ENCODE measurements at places on chromosomes 5 and 9.
A peak's percentile ranks its signal among the peaks of the same experiment; 100 is the strongest.

GRCh38 chr5:106780355-106780754, 890.4 kb downstream of the EFNA5 start:
- DNase-seq: no peak

- no peak for DNase-seq
Measured at GRCh38 chr9:79155308-79155707, 416.5 kb upstream of the TLE4 start.

- no peak for DNase-seq
Measured at GRCh38 chr9:127531676-127532075, 80.4 kb downstream of the LRSAM1 start.

- DNase-seq: peak; percentile 96
Measured at GRCh38 chr9:3863111-3863528, 337.3 kb upstream of the RFX3 start.

DNA sequence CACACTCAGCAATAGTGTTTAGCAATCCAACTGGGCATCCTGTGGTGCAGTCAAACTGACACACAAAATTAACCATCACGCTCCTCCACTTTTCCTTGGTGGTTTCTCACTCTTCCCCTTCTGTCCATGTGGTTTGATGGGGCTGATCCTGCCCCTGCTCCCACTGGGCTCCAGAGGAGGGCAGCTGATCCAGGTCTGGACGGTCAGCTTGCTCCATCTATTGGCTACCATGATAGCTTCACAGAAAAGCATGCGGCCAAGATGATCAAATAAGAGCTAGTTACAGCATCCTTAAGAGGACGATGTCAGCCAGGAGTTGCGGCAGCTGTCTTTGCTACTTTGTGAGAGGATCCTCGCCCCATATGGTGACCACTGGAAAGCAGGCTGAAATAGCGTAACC, 29.6 kb upstream of the RANBP17 start:
- no peak for DNase-seq

DNA sequence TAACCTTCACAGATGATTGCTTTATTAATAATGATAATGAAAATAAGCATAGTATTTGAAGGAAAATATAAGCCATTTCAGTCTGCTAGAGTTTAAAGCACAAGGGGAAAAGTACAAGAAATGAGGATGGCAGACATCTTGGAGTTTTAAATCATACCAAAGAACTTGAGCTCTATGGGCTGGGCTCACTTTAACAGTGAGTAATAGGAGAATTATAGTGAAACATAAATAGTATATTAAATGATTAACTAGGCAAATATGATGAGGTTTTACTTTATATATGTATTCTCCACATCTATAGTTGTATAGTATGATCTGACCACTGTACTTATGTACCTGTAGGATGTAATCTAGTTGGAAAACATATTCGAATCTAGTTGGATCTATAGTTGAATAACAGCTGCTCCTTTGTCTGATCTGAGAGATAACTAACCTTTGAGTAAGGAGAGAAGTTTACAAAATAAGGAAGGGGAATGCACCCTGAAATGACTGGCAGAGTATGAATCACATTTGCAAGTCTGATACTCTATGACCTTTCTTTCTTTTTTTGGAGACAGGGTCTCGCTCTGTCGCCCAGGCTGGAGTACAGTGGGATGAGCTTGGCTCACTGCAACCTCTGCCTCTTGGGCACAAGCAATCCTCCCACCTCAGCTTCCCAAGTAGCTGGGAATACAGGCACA, 17.6 kb downstream of the MEGF9 start:
- DNase-seq: no peak

- DNase-seq: no peak
Measured at GRCh38 chr5:139376364-139376763, 6.7 kb downstream of the SLC23A1 start.

DNA sequence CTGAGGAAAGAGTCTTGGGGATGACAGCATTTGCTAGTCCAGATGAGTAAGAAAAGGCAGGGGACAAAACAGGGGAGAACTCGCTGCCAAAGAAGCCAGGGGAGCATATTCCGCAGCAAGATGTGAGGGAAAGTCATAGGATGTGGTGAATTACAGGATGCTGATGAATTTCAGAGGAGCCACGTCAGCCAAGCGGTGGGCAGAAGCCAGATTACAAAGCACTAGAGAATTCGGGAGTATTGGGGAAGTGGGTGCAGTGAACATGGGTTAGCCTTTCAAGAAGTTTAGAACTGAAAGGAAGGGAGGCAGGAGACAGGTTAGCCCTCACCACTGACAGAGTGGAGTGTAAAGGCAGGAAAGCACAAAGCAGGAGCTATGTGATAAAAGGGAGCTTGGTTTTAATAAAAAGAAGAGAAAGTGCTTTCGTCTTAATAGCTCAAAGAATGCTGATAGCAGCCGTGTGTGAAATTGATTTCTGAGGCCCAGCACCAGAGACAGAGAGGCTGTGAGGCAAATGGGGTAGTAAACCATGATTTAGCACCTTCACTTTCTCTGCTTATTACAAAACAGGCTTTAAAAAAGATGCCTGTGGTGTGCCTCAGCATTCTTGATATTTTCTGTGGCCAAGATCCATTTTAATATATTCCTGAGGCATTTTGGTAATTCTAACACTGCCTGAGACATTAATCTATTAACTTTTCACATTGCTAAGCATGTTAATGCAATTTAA, 16.9 kb downstream of the ADAMTSL1 start:
- no peak for DNase-seq

- DNase-seq: no peak
Measured at GRCh38 chr9:119834064-119834620, 464.9 kb upstream of the BRINP1 start.

DNA sequence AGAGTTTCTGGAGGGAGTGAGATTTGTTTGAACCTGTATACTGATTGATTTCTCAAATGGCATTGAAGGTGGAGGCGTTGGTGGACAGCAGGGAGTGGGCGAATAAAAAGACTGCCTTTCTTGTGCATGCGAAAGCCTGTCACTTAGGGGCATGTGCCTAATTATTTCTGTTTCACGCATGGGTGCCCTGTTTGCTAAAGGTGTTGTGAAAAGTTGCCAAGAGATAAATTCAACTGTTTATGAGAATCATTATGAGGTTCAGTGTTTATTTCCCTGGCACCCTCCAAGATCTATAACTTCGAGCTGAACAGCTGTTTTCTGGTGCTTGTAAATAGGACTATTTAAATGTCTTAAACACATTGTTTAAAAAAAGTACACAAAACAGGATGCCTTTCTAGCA, 67.4 kb upstream of the DMRTA1 start:
- DNase-seq: peak; percentile 37

- DNase-seq: no peak
Measured at GRCh38 chr5:35856765-35857351, at the start of gene IL7R. Gene IL7R, plus strand, starts transcription at chr5:35856891. Its CDS starts 87 bp downstream, at chr5:35856978.

DNA sequence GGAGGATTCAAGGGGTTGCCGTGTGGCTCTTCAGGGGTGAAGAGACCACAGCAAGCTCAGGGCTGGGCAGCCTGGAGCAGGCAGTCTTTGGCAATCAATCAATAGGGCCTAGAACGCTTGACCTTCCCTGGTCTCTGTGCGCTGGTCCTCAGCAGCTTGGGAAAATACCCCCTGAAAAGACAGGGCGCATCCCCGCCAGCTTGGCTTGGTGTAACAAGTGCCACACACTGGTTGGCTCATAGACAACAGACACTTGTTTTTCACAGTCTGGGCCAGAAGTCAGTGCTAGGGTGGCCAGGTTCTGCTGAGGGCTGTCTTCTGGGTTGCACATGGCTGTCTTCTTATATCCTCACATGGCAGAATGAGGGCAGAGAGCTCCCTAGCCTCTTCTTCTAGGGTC, 141.1 kb downstream of the HSD17B3 start:
- DNase-seq: no peak

DNA sequence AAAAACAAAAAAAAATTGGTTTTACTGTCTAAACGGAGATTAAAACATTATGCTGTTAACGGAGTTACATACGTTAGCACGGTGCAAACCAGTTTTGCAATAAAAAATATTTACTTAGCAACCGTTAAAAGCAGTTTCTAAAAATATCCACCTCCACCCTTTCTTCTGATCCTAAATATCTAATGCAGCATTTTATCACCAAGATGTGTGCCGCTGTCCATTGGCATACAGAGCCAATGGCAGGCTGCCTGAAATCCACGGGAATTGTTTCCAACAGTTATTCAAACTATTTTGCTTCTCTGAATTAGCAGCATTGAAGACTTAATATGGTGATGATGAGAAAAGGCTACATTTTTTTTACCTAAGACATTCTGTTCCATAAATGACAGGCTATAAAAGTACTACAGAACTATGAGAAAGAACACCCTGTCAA, 61.6 kb downstream of the CSNK1A1 start:
- no peak for DNase-seq

GRCh38 chr5:150227036-150227435, 37.2 kb downstream of the SLC6A7 start:
- no peak for DNase-seq

DNA sequence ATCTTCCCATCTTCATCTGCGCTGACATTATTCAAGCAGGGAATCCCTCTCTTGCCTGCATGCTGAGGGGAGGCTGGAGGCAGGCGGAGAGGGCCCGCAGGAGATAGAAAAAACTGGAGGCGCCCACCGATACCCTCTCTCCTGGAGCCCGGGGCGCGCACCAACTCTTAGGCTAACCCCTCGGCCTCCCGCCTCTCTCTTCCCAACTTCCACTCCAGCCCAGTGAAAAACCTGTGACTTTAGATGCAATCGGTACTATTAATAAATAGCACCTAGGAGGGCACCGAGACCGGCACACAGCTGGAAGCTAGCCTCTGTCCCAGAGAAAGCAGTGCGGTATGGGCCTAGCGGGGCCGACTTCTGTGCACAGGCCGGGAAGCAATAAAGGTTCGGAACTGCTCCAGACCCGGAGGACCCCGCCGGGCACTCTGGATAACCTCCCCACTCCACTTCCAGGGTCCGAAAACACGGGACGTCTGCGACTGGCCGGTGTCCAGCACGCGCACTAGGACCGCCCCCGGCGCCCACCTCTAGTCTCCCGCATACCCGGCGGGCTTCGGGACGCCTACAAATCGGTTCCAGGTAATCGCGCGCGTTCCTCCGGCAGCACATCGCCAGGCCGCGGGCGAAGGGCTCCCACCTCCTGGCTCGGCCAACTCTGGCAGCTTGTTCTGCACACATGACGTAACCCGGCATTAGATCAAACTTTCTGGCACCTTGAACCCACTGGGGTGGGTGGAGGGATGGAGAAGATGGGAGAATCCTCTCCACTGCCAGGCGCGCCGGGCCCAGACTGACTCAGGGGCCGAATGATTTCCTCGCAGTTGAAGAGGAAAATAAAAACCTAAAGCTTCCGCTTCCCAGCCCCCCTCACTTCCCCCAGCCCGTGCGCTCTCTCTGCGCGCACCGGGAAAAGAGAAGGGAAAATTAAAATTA, 1.4 kb downstream of the EFNA5 start:
- DNase-seq: no peak

DNA sequence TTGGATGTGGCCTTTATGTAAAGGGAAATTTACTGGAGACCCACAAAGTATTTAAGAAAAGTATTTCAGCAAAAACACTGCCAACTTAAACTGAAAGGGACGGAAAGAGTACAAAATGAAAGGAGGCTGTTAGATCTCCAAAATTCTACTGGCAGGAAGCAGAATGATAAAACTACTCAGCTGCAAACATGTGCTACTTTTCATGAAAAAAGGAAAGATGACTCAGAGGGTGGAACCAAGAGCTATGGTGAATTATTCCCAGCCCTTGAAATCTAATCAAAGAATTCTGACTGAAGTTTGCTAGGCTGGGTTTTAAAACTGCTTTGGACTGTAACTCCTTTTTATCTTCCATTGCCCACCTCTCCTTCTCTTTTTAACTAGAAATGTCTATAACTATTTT, 58.6 kb upstream of the ZBED3 start:
- DNase-seq: no peak

- no peak for DNase-seq
Measured at GRCh38 chr9:33105959-33106358, 29.5 kb upstream of the SMU1 start.

DNA sequence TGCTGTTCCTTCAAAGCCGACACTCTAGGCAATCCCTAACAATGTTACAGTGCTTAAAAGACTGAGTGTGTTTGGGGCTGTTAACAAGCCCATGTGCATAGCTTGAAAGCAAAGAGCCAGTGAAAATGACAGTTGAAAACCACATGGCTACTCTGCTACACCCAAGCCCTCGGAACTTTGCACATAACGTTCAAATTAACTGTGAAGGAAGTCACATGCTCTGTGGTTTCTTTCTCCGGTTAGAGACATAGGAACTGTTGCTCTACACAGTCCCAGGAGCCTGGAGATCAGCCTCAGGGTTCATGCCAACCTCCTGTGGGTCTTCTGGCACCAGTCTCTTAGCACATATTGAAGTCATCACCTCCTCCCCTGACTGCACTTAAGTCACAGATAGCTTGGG, 51.1 kb downstream of the C9orf152 start:
- DNase-seq: no peak

DNA sequence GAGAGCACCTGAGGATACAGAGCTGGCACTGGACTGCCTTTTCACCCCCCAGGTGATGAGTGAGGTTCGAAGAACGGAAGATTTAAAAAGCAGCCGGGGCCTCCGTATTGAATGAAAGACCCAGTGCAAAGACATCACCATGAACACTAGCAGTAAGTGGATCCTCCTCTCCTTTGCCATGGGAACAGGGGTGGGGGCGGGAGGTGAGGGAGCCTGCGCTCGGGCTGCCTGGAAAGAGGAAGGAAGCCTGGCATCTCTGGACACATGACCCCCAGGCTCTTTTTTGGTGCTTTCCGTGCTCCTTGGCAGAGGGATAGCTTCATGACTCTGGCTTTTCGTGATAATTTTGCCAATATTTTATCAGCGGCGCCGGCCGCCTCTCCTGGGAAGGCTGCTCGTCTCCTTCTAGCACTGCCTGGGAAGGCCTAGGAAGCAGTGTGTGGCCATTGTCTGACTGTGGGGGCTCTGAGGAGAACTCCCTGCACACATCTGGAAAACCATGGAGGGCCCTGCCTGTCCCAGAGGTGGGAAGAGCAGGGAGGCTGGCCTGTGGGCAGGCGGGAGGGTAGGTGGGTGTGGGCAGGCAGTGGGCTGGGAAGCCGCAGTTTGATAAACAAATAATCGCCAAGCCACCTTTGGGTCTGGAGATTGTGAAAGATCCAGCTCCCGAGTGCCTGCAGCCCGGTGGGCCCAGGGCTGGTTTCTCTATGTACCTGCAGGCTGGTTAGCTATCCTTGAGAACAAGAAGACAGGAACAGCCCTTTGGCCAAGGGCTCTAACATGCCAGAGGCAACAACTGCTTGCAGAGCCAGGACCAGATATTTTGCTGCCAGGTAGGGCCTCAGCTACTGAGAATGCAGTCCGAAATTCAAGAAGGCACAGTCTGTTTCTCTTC, 911 bp downstream of the ABLIM3 start:
- peak; percentile 69 for DNase-seq

GRCh38 chr5:93789173-93790067, 48.0 kb upstream of the POU5F2 start:
- no peak for DNase-seq

GRCh38 chr9:120928483-120929228, 2.1 kb upstream of the TRAF1 start:
- peak; percentile 87 for DNase-seq

GRCh38 chr9:107226421-107226820, 56.7 kb upstream of the RAD23B start:
- DNase-seq: no peak
